ENCODE measurements at places on chromosomes 5 and 9.

- DNase-seq = no peak
These were observed 144.0 kb upstream of the HAPLN1 start for GRCh38 chr5:83864652-83865051.

DNA sequence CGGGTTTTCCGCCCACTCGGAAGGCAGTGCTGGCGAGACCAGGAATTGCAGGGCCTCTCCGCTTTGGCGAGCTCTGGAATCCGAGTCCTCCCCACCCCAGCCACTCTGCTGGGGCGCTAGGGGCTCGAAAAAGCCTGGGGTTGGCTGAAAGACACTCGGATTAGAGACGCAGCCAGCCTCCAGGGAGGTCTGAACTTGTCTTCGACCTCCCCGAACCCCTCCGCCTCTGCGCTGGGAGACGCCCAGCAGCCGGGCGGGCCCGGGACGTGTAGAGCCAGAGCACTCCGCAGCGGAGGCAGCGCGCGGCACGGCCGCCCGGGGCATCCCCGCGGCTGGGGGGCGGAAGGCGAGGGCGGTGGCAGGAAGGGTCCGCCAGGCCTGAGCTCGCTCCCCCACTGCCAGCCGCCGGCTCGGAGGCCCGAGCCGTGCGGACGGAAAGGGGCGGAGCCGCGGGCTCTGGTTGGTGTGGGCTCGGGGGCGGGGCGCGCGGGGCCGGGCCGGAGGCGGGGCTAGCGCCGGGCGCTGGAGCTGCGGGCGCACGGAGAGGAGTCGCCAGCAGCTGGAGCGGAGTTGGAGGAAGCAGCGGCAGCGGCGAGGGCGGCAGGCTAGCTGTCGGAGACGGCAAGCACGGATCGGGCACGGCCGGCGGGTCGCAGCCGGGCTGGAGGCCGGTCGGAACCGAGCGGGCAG lies at the start of gene PIK3R1:
Gene PIK3R1 (plus strand): TSS at position 549 of the 690 bp plus-strand sequence. CDS start 10,920 bp downstream, outside the sequence.
- peak; percentile 90 for DNase-seq

DNA sequence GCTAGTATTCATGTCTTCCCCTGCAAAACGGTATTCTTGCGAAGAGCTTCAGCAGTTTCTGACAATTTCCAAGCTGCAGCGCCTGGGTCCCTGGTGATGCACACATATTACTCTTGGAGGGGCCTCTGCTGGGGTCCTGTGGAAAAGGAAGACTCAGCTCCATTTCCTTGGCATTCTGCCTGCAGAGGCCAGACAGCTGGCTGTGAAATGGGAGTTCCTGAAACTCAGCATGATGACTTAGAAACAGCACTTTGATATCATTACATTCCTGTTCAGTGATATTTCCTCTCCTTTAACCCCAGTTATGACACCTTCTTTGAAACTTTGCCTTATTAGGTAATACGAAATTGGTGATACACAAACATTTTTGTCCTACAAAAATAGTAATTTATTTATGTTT lies 98.5 kb downstream of the APBA1 start:
- DNase-seq = no peak

DNA sequence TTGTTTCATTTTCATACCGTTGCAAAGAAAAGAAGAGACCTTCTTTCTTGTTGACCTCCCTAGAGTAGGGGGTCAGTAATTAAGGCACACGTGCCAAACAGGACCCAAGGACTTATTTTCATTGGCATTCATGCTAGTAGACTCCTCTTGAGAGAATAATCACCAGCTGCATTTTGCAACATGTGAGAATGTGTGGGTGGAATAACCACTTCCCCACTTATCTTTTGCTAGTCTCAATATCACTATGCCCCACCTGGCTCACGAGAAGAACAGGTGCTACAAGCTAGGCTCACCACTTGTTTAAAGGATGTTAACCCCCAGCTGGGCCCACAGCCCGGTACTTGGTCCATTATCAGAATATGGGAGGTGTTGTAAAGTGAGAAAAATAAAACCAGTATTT lies 460.7 kb upstream of the MEF2C start:
- no peak for DNase-seq

- no peak for DNase-seq
These were observed 38.3 kb downstream of the RECK start for GRCh38 chr9:36074870-36075532.

- no peak for DNase-seq
These were observed 7.4 kb downstream of the EEIG1 start for GRCh38 chr9:127973169-127974000.

DNA sequence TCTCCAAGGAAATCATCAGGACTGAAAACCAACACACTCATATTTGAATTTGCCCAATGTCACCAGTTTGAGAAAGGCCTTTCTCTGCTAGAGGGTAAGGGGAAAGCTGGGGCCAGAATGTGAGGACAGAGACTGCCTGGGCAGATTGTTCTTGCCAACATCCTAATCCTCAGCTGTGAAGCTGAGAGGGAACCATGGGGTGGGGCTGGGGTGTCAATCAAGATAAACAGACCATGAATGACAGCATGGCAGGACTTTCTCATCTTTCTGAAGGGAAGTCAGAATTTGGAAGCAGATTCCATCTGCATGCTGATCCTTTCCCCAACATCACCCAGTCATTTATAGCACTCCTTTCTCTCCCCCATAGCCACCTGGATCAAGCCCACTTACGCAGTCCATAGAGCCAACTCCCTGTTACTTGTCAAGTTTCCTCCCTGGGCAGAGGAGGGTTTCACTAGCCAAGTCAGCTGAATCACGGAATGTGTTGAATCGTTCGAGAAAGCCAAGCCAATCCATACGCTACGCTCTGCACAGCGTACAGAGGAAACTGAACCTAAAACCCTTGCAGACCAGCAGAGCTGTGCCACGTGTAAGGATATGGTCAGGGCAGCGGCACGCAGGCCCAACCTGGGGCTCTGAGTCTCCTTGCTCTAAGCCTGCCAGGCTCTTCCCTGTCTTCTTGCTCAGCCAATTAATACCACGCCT lies 14.9 kb downstream of the GLDC start:
- DNase-seq = no peak

GRCh38 chr5:139282197-139282557 lies 11.4 kb upstream of the MATR3 start:
- no peak for DNase-seq

GRCh38 chr5:168168978-168169698 lies 122.3 kb upstream of the WWC1 start:
- DNase-seq = no peak

DNA sequence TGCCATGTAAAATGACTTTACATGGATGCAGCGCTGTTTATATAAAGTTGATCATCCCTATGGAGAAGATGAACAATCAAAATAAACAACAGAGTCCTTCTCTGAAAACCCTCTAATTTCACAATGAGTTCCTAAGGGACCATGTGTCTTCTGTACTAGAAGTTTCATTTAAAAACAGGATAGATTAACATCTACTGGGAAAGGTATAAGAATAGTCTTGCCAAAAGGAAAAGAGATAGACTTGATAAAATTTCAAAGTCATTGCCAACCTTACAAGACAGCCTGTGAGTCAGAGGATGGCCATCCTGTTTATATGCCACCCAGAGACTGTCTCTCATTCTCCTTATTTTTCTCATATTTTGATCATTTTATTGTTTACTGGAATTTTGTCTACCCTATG lies 367.1 kb upstream of the PDE4D start:
- DNase-seq = no peak

GRCh38 chr9:135146766-135147473 lies 59.5 kb downstream of the OLFM1 start:
- no peak for DNase-seq

DNA sequence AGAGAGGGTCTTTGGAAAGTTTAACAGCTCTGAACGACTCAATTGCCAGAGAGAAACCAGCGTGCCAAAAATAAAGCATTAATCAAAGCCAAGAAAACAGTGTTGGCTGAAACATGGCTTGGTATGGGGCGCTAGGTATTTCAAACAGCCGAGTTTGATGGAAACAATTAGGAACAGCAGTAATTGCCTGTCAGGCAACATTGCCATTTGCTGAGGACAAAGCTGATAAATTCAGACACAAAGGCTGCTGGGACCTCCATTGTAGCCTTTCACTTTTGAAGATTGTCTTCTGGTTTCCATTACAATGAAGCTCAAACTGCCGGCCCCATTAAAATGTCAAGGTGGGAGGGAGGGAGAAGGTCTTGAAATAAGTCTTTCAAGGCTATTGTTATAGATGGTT lies 125.4 kb upstream of the SPDL1 start:
- DNase-seq = no peak

GRCh38 chr5:2183154-2184025 lies 300.7 kb upstream of the IRX4 start:
- no peak for DNase-seq

- no peak for DNase-seq
These were observed 76.9 kb downstream of the LHX2 start for GRCh38 chr9:124088476-124088837.

DNA sequence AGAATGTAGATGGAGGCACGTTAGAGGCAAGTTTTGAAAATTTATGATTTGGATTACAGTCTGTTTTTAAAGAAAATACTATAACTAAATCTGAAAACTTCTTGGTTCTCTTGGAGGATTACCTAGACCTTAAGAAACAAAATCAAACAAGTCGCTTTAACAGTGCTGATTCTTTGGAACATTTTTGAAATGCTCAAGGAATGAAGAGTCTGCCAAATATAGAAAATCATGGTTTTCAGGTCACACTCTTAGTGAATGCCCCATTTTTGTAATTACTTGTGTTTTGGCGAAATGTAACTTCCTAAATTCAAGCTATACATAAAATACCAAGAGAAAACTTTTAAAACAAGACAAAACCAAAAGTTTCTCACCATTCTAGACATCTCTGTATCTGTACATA lies 93.2 kb downstream of the EQTN start:
- DNase-seq = no peak

- no peak for DNase-seq
These were observed 71.3 kb downstream of the LMX1B start for GRCh38 chr9:126684965-126685465.

GRCh38 chr5:80654391-80655230 lies at the start of the genes DHFR and MSH3:
TSS of gene DHFR (minus strand) at chr5:80654983. CDS start at chr5:80654489, 494 bp downstream.
TSS of gene MSH3 (plus strand) at chr5:80654652. CDS start at chr5:80654728, 76 bp downstream.
- peak; percentile 78 for DNase-seq

DNA sequence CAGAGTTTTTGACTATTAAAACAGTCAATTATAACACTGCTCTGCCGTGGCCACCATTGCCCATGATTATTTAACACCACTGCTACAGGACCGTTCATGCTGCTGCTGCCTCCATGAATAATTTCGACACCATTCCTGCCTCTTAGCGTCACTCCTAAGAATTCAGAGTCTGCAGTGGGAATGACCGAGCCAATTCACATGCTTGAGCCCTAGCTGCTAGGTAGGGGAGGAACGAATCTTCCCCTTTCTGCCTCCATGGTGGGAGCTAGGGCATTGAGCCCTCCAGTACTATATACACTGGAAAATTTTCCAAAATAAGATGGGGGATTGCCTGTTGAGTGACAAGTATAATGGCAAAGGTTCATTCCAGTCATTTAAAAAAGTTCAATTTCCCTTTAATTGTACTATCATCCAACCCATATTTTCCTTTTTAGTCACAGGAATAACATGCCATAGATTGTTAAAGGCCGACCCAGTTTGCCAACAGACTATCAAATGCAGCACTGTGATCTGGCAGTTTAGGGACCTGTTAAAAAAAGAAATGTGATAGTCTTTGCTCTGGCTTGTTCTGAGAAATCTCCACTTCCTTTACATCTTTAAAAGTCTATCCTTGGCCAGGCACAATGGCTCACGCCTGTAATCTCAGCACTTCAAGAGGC lies 13.5 kb upstream of the B4GALT1 start:
- DNase-seq = no peak

DNA sequence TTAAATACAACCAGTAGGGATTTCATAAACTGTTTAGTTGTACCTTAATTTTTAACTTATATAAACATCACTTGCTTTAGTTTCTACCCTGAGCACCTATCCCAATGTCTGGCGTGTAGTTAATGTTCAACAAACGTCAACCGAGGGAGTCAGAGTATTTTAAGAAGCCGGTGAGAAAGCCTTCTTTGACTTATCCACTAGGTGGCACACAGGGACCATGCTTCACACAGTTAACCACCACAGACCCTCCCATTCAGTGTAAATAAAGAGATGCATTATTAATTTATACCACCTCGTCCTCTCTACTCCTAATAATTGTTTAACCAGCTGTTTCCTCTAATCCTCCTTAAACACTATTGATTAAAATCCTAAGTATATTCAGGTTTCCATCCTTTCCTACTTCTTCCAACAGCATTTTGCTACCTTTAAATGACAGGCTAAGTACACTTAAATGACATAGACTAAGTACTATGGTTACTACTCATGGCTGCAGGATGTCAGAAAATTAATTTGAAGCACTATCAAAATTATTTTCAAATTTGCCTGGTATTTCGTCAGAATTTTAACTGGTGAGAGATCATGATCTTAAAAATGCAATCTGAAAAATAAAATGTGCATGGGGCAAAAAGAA lies 2.3 kb downstream of the HAPLN1 start:
- DNase-seq = no peak

GRCh38 chr5:172795318-172795977 lies 24.5 kb upstream of the DUSP1 start:
- no peak for DNase-seq

DNA sequence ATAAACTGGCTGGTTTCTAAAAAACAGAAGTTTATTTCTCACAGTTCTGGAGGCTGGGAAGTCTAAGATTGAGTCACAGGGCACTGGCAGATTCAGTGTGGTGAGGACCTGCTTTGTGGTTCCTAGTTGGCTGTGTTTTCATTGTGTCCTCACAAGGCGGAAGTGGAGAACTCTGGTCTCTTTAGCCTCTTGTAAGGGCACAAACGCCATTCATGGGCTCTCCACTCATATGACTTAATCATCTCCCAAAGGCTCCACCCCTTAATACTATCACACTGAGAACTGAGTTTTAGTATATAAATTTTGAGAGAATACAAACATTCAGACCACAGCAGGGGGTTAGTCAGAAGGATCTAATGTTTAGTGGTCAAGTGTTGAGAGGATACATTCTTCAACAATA lies 208.2 kb downstream of the SEC61B start:
- no peak for DNase-seq

DNA sequence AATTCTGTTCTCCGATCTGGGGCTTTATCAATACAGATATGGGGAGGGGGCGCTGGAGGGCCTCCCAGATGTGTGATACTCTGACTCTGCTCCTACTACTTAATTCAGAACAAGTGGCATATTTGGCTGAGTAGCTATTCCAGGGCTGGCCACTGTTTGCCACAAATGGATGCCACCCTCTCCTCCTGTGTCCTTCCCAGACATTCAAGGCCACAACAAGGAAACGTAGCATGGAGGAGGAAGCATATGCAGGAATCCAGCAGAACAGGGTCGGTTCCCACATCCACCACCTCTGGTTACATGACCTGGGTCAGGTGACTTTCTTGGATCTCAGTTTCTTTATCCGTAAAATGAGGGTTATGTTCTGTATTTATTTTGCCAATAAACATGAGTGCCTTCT lies 131.0 kb downstream of the GOLPH3 start:
- DNase-seq = no peak

DNA sequence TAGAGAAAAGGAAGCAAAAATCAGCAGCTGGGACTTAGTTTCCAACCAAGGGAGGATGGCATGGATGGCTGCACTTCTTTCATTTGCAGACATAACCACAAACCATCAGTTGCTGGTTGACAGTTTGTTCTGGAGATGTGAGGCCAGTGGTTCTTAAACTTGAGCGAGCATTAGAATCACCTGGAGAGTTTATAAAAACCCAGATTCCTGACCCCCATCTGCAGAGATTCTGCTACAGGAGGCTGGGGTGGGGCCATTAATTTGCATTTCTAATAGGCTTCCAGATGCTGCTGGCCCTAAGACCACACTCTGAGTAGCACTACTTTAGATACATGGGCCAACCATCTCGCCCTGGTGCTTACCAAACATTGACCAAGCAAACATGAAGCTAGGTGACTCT lies 60.8 kb downstream of the MARCHF3 start:
- DNase-seq = no peak

GRCh38 chr5:179901462-179901861 lies 6.2 kb downstream of the TBC1D9B start:
- DNase-seq = no peak

- DNase-seq = no peak
These were observed 20.4 kb downstream of the TENT4A start for GRCh38 chr5:6733411-6734242.
